CD4-positive, CD25-positive, alpha-beta regulatory T cell (primary cell): ENCODE measurements at places on chromosomes 16 and 17. TPM values are rescaled to one million over a fixed set of nuclear protein-coding genes. Genes with fewer than 3 reads are reported as not detected.

Gene HOXB1
- not detected for polyA plus RNA-seq

Gene PRSS21
- polyA plus RNA-seq: 0.43 TPM

Gene MON1B
- 54.8 TPM for polyA plus RNA-seq

Gene C16orf74
- 30.6 TPM for polyA plus RNA-seq

Gene HES7
- not detected for polyA plus RNA-seq

Gene UTS2R
- polyA plus RNA-seq: not detected

Gene MYBBP1A
- 7.7 TPM for polyA plus RNA-seq

Gene ZNF213
- polyA plus RNA-seq: 1.9 TPM

Gene LGALS9C
- polyA plus RNA-seq: 0.45 TPM

Gene SLC6A4
- polyA plus RNA-seq: not detected

Gene DHRS7C
- not detected for polyA plus RNA-seq

Gene NLRC5
- polyA plus RNA-seq: 75.3 TPM

Gene ASGR2
- polyA plus RNA-seq: not detected

Gene TPSB2
- not detected for polyA plus RNA-seq

Gene CLEC18C
- polyA plus RNA-seq: not detected

Gene KRT16
- polyA plus RNA-seq: not detected

Gene PPP4C
- polyA plus RNA-seq: 289 TPM

Gene TMEM107
- 20.6 TPM for polyA plus RNA-seq

Gene MAPT
- not detected for polyA plus RNA-seq

Gene EPN3
- polyA plus RNA-seq: not detected

Gene PROCA1
- not detected for polyA plus RNA-seq

Gene ST3GAL2
- 11.8 TPM for polyA plus RNA-seq

Gene GNAO1
- polyA plus RNA-seq: not detected

Gene BRIP1
- 0.71 TPM for polyA plus RNA-seq

Gene PSKH1
- 23.8 TPM for polyA plus RNA-seq

Gene ABCC12
- polyA plus RNA-seq: not detected

Gene FBXO39
- not detected for polyA plus RNA-seq

Gene SARM1
- 8.2 TPM for polyA plus RNA-seq

Gene KRTAP4-5
- polyA plus RNA-seq: not detected
